ENCODE measurements at places on chromosomes 12 and 14.

- no peak for DNase-seq
Measured at GRCh38 chr12:124130691-124131591, 157.9 kb downstream of the ZNF664 start.

GRCh38 chr12:59088673-59089072 is 168.4 kb upstream of the LRIG3 start:
- DNase-seq: no peak

DNA sequence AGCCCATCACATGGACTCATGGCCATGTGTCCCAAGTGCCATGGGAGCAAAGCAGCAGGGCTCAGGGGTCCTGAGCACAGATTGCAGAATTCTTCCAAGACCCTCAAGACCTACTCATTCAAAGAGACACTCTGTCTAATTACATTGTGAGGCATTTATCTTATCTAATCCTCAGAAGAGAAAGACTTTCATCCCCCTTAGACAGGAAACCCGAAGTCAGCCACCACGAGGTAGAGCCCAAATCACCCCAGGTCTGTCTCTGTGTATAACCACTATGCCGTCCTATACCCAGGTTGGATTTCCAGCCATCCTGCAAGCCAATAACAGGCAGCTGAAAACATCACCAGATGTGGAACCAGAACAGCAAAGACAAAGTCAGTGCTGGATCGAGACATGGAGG is 8.9 kb upstream of the BCL11B start:
- DNase-seq: no peak

GRCh38 chr12:94133964-94134795 is 14.2 kb upstream of the PLXNC1 start:
- DNase-seq: peak; percentile 41

GRCh38 chr14:69756298-69756697 is 10.6 kb upstream of the SRSF5 start:
- DNase-seq: no peak

Measured in stimulated activated naive CD8-positive, alpha-beta T cell treated with anti-CD3 and anti-CD28 coated beads, Interleukin-15, amount 100 ng/mL, for 72 hours (primary cell).